Fibroblast of villous mesenchyme (primary cell): ENCODE measurements at places on chromosomes 1 and 21. TPM values are rescaled to one million over a fixed set of nuclear protein-coding genes. Genes with fewer than 3 reads are reported as not detected.

The S100A1 gene
- total RNA-seq, result not detected in 2 replicates

The TRAF3IP3 gene
- total RNA-seq, result not detected in 2 replicates

The TACSTD2 gene
- 0.97 and 17.7 TPM in 2 replicates for total RNA-seq

The RGS5 gene
- total RNA-seq, result 2.2 and 4.8 TPM in 2 replicates

The OR2L2 gene
- total RNA-seq, result under 0.01 TPM in 1 of 2 replicates, not detected in the other

The UBAP2L gene
- total RNA-seq, result 79.6 and 126 TPM in 2 replicates

The MYOC gene
- not detected in 2 replicates for total RNA-seq

The ACTL8 gene
- total RNA-seq, result not detected in 2 replicates

The LENEP gene
- total RNA-seq, result 0.32 and 0.43 TPM in 2 replicates

The ELF3 gene
- 0.32 and 3.9 TPM in 2 replicates for total RNA-seq

The PLA2G2F gene
- not detected in 2 replicates for total RNA-seq

The LAD1 gene
- not detected in 2 replicates for total RNA-seq

The FCRL5 gene
- total RNA-seq, result not detected in 2 replicates

The RSBN1 gene
- total RNA-seq, result 11.0 and 12.1 TPM in 2 replicates

The NEK2 gene
- total RNA-seq, result 10.0 and 17.7 TPM in 2 replicates

The PGLYRP4 gene
- not detected in 2 replicates for total RNA-seq

The ALX3 gene
- not detected in 2 replicates for total RNA-seq

The MROH7 gene
- under 0.01 TPM in 1 of 2 replicates, not detected in the other for total RNA-seq

The CA6 gene
- total RNA-seq, result not detected in 2 replicates

The HS2ST1 gene
- total RNA-seq, result 18.4 and 18.6 TPM in 2 replicates

The HUNK gene
- total RNA-seq, result 1.3 and 1.6 TPM in 2 replicates

The TP73 gene
- total RNA-seq, result not detected in 2 replicates

The TDRD10 gene
- not detected in 2 replicates for total RNA-seq

The NBPF26 gene
- total RNA-seq, result 11.9 and 32.8 TPM in 2 replicates

The C1orf115 gene
- total RNA-seq, result 3.5 and 4.5 TPM in 2 replicates

The KIAA1614 gene
- total RNA-seq, result 6.9 and 8.4 TPM in 2 replicates

The PPIAL4G gene
- total RNA-seq, result not detected in 2 replicates

The ANKRD13C gene
- 34.5 and 50.1 TPM in 2 replicates for total RNA-seq

The NHLH2 gene
- total RNA-seq, result under 0.01 TPM in 2 replicates

The ZFP69B gene
- 3.9 and 5.8 TPM in 2 replicates for total RNA-seq

The TCEANC2 gene
- 1.9 and 3.0 TPM in 2 replicates for total RNA-seq

The FGGY gene
- 11.7 and 13.2 TPM in 2 replicates for total RNA-seq

The C1orf167 gene
- total RNA-seq, result under 0.01 TPM in 1 of 2 replicates, not detected in the other

The ADAMTS5 gene
- total RNA-seq, result 12.6 and 28.5 TPM in 2 replicates

The SZRD1 gene
- 71.5 and 72.5 TPM in 2 replicates for total RNA-seq

The HJV gene
- total RNA-seq, result not detected in 2 replicates

The SMIM11 gene
- total RNA-seq, result 4.7 and 7.1 TPM in 2 replicates

The LAX1 gene
- total RNA-seq, result under 0.01 TPM in 1 of 2 replicates, not detected in the other

The LMX1A gene
- total RNA-seq, result not detected in 2 replicates

The ANKRD65 gene
- 0.43 and 1.6 TPM in 2 replicates for total RNA-seq

The SLC9C2 gene
- total RNA-seq, result not detected in 2 replicates
